ENCODE measurements at places on chromosomes 5 and 9.

DNA sequence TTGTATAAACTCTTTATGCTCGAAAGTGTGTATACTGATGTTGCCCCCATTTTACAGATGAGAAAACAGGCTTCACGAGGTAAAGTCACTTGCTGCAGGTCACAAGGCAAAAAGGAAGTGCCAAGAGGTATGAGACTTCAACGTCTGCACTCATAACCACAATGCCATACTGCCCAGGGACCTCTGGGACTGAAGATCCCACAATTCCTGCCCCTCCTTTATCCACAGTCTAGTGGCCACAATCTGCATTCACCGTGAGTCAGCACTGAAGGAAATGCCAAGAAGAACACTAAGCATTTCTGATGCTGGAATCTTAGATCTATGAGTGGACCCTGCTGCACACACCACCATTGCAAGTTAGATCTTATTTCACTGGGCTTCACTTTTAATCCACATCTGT lies 37.3 kb downstream of the MED27 start:
- no peak for DNase-seq

DNA sequence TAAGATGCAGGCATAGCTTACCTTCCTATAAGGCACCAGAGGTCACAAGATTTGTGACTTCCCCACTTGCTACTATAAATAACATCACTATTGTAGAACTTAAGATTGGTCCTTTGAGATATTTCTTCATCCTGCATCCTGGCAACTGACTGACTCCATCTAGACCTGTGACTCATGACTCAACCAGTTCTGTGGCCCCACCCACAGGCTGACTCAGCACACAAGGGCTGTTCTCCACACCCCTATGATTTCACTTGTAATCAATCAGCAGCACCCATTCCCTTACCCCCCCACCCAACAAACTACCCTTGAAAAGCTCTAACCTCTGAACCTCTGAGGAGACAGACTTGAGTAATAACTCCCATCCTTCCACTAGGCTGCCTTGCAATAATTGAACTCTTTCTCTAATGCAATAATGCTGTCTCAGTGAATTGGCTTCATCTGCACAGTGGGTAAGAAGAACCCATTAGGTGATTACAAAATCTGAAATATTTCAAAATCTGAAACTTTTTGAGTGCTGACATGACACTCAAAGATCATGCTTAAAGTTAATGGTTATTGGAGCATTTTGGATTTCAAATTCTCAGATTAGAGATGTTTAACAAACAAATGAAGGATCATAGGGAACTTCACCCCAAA lies 296.7 kb downstream of the ARL15 start:
- peak; percentile 66 for DNase-seq

- DNase-seq = no peak
Observed at GRCh38 chr5:122154910-122155309, 25.6 kb downstream of the ZNF474 start.

GRCh38 chr9:135065804-135066203 lies 21.7 kb upstream of the OLFM1 start:
- no peak for DNase-seq

DNA sequence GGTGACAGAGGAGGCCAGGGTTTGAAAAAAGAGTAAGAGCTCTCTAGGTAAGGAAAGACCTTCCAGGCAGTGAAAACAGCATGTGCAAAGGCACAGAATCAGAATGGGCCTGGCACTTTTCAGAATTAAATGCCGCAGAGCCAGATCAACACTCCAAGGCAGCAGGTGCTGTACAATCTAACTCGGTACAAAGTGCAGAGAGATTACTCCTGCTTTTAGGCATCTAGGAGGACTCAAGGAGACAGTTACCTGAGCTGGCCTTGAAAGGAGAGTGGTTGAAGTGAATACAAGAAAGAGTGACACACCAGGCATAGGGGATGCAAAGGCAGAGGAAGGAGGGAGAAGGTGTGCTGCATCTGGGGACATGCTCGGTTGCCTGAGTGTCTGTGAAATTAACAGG lies 21.5 kb downstream of the HRH2 start:
- DNase-seq = no peak

DNA sequence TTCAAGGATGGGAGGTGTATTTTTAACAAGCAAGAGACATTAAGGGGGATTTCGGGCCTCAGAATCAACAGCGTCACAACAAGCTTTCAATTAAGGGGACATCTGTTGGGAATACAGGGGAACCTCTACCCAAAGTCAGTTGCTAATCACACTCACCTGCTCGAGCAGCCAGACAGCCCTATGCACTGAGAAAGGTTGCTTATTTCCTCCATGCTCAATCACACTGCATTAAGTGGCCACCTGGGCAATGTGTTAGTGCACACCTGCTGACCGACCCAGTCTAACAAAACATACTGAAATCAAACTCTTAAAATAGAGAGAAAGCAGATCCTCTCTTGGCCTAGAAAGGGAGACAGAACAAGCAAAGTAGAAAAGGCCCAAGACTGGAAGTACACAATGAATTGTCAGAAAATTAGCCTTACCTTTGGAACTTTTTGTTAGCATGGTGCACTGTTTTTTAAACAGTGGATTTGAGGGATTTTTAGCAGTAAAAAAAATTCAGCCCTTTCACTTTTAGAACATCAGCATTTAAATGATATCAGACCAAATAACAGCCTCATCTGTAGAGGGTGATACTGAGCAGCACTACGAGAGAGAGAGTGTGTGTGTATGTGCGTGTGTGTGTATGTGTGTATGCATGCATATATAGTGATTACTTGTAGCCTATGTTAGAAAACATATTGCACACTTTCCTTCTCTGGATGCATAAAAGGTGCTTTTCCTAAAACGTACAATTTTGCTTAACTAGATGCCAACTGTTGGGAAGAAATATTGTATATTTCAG lies 1118.6 kb upstream of the DMAC1 start:
- DNase-seq = no peak

- DNase-seq = no peak
Observed at GRCh38 chr9:36864491-36865410, 169.3 kb downstream of the PAX5 start.

DNA sequence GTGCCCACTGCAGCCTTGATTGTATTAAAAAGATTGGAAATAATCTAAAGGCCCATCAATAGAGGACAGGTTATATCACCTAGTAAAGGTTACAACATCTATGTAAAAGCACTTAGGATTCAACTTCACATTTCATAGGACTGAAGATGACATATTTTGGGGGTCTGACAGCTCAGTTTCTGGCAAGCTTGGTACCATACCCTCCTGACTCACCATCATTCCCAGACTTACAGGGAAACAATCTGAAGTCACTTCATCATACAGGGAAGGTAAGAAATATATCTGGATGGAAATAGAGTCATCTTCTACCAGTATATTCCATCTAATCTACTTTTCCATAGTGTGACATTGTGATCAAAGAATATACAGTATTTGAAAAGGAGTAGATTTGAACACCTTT lies 28.8 kb upstream of the DAB2 start:
- no peak for DNase-seq

DNA sequence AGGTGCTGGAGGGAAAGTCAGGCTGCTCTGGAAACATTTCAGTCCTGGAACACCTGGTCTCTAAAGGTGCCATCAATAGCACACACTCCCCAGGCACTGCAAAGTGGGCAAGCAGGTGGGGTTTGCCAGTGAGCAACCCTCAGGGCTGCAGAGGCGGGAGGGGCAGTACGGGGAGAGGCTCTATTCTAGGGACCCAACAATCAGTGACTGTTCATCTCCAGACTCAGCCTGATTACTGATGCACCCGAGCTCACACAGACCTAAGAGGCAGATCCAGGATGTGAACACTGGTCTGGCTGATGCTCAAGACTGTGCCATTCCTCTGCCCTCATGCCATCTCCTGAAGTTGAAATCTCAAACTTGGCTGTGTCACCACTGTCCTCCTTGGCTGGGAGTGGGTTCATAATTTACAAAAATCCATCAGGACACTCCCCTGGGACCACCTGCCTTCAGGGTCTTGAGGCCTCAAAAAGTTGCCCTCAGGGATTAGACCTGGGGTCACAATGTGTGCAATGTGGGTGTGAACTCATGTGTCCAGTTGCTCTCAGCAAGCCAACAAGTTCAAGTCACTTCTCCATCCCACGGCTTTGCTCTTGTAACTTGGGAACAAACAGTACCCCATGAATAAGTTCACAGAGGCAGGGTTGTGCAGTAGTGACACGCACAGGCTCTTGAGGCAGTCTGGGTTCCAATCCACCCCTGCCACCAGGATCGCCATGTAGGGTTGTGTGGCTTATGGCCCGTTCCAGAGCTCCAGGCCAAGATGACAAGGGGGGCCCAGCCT lies 19.9 kb upstream of the KCNMB1 start:
- DNase-seq = no peak

DNA sequence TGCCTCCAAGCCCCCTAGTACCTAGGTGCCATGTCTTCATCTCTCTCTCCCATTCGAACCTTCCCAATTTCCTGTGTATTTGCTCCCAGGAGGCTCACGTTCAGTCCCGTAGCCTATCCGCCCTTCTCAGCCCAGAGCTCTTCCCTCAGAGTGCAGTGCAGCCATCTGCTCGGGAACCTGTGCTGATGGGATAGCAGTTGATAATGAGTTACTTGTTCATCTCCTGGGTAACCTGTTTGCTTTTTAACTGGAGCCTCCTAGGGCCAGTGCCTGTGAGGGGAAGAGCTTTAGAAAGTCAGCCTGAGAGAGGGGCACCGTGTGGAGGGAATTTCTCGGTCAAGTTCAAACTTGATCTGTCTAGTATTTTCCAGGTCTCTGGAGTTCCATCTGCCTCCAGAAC lies 229.8 kb upstream of the IL12B start:
- DNase-seq = no peak
